Sciatic nerve (tissue), 2 donors: ENCODE measurements at places on chromosomes 7 and 10.
A peak's percentile ranks its signal among the peaks of the same experiment; 100 is the strongest.

DNA sequence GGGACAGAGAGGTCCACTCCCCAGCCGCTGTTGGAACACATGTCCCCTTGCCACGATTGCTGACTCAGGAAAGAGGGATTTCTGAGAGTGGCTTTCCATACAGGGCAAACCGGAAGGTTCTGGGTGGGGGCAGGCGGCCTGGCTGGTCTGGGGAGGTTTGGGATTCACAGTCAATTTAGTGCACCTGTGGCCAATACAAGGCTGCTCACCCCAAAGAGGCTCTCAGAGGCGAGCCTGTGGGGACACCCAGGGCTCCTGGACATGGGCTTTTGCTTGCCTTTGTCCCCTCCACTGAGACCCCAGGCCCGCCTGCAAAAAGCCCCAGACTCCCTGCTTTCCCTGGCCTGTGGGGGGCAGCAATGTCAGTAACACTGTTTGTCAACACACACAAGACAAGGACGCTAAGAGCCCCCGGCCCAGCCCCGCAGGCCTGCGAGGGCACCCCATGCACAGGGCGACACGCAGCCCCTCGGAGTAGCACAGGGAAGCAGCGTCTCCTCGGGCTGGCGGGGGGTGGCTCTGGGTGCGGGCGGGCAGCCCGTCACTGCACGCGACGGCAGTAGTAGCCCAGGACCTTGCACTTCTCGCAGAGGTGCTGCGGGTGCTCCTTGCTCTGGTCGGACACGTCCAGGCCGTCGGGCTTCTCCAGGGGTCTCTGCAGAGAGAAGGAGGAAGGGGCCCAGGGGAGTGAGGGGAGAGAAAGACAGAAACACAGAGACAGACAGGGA lies 38.7 kb downstream of the PPIF start:
- DNase-seq = peak; percentile 53

DNA sequence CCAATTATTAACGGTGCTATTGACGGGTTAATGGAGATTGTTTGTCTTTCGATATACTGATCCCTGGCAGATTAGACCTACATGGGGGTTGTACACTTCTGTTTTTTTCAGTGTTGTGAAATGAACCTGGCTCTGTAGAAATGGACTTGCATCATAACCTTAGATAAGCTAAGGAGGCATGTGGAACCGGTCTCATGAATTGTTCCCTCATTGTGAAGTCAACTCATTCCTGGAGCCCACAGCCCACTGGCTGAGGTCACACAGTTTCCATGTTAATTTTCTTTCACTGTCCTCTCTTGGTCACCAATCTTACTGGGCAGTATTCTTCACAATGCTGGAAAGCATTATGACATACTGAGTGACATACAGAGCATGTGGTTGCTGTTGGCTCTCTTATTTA lies 202.8 kb downstream of the BMPER start:
- no peak for DNase-seq

DNA sequence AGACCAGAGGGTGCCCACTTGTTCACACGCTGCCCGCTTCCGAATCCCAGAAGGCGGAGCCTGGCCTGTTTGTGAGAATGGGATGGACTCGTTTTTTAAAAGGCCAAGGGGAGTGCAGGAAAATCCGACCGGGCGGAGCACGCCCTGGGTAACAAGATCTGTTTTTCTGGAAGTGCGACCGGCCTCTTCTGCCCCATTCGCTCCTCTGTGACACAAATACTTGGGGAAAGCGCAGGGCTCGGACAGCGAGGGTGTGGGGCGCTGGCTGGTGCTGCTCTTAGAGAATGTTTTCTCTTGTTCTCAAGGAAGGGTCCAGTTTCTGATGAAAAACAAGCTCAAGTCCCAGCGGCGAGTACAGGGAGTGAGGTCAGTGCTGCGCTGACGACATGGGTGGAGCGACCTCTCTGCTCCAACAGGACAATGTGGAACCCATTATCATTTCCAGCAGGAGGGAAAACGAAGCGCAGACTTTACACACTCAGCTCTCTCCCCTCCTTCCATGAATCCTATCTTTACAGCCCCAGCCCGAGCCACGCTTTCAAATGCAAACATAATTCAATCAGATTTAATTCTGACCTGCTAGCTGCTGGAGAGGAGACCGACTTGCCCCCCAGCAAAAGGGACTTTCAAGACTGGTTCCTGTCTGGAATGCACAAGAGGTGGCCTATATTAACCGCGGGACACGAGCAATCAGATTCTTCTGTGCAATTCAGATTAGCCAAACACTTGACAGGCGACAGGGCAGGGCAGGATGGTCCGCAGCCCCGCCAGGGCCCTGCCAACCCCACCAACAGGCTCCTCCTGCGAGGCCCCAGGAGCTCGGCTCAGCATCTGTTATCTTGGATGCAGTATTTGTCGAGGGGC lies 1.1 kb downstream of the RADIL start:
- peak; percentile 81 for DNase-seq

GRCh38 chr7:19783541-19783940 lies 10.1 kb upstream of the TMEM196 start:
- no peak for DNase-seq

- DNase-seq = no peak
These were observed 272.8 kb upstream of the IMMP2L start for GRCh38 chr7:111835066-111835465.

- no peak for DNase-seq
These were observed 161.4 kb downstream of the CCDC3 start for GRCh38 chr10:12839941-12840611.

DNA sequence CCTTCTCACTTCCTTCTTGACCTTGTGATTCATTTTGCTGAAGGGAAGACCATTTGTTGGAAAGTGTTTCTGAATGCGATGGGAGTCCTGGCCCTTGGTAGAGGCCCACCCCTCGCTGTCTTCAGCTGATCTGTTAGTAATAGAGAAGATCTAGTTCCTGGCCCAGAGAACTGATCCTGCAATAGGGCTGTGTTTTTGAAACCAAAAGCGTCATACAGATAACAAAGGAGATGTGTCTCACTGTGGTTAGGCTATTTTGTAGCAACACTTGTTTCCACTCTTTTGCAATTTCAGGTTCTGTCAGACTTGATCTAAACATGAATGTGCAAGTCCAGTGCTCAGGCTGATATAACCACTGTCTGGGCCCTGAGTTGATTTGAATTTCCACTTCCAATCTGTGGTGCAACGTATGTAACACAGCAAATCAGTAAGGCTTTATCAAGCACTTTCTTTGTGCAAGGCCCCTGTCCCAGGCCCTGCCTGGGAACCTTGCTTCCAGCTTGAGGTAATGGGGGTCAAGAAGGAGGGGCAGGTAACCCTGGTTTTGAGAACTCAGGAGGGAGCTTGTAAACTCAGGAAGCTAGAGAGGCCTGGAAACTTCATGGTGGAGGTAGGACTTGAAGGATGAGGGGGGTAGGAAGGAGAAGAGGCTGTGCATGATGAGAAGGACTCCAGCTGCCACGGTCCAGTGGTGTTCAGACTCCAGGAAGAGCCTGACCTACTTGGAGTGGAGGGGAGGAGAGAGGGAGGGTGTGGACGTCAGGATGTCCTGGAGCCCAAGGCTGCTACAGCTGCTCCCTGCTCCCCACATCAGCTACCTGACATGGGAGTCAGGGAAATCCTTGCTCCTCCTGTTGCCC lies 42.2 kb upstream of the SRGN start:
- no peak for DNase-seq

DNA sequence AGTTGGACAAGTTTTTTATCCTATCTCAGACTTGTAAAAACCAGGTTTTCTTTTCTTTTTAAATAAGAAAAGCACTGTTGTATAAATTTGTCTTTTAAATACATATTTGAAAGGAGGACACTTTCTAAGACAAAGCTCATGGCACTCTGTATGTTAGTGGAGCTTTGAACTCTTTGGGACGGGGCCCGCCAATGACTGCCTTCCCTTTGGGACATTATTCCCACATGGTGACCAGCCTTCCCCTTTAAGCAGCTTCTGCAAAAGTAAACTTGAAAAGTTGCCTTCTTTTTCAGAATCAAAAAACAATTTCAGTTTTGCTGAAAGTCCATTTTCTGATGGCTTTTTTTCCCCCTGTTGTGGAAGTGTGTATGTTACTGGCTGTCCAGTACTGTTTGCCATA lies 1.8 kb downstream of the CUX1 start:
- no peak for DNase-seq

- DNase-seq = no peak
These were observed 154.3 kb downstream of the GNAT3 start for GRCh38 chr7:80357530-80357929.

DNA sequence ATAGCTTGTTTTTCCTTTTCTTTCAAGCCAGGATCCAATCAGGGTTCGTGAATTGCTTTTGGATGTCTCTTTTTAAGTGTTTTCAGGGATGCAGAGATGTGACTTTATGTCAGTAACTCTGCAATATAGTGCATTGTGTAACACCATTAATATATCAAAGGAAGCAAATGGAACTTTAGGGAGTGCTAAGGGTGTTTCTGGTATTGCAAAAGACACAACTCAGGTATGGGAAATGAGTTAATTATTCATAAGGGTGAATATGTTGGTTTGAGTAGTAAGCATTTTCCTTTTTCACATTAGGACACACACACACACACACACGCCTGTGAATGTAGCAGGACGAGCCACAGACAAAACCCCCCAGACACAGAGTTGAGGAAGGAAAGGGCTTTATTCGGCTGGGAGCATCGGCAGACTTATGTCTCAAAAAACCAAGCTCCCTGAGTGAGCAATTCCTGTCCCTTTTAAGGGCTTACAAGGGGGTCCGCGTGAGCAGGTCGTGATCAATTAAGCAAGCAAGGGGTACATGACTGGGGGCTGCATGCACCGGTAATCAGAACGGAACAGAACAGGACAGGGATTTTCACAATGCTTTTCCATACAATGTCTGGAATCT lies 31.8 kb upstream of the GSDME start:
- DNase-seq = no peak

DNA sequence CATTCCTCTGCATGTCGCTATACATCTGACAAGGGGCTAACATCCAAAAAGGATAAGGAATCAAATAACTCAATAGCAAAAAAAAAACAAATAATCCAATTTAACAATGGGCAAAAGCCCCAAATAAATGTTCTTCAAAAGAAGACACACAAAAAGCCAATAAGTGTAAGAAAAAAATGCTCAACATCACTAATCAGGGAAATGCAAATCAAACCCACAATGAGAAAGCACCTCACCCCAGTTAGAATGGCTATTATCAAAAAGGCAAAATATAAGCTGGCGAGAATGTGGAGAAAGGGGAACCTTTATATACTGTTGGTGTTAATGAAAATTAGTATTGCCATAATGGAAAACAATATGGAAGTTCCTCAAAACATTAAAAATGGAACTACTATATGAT lies 14.3 kb downstream of the ARHGAP12 start:
- no peak for DNase-seq

GRCh38 chr10:69712342-69712741 lies 82.3 kb downstream of the FAM241B start:
- no peak for DNase-seq

DNA sequence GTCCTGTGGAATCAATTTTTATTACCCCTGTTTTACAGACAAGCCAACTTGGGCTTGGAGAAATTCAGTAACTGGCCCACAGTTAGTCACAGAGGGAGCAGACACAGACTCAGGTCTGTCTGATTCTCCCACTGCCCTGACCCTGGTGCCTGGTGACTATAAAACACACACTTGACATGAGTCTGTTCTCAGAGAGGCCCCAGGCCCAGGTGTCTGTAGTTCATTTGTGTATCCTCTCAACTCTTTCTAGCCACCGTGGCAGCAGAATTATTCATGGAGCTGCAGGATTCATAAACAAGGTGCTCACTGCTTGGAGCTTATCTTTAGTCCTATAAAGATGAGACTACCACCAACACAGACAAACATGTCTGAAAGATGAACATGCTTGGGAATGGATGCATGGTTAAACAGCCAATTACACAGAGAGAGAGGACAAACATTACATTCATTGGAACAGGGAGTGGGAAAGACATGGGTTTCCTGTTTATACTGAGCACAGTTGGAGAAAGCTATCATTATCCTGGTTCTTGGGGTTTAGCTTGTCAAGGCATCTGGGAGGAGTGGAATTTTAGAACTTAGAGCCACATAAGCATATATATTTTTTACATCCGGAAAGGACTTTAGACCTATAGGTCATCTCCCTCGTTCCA lies 79.1 kb upstream of the PDCD4 start:
- DNase-seq = no peak

DNA sequence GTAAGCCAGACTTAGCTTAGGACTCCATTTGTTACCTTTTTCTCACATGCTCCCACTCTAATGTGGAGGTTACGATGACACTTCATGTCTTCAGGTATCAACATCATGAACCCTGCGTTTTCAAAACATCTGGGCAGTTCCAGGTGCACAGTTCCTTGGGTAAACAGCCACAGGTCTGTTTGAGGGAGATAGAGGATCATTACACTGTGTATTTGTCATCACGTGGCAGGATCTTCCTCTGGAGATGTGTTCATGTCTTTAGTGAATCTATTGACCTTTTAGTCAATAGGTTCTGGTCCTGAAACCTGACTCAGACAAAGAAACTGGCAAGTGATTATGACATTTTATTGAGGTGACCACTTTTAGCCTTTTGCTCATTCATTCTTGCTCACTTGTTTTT lies 145.5 kb downstream of the ANKRD7 start:
- DNase-seq = no peak

DNA sequence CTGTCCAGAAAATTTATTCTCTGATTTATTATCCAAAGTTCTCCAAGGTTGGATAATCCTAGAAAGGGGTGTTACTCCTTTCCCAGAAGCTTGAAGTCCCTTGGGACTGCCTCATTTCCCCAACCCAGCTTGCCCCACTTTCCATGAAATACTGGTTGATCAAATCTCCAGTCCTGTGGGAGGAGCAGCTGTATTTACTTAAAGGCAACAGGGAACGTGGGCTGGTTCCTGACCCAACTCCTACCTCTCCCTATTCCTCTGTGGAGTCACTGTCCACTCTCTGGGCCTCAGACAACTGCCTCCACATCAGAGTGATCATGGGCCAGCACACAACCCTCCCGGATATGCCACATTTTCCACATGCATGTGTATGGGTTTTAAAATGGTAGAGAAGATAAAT lies 166.2 kb upstream of the PRR15 start:
- DNase-seq = no peak

GRCh38 chr7:106775552-106775936 lies 89.5 kb upstream of the PIK3CG start:
- DNase-seq = no peak

- DNase-seq = no peak
These were observed 11.6 kb downstream of the COL28A1 start for GRCh38 chr7:7524121-7524520.

- no peak for DNase-seq
These were observed 290.2 kb upstream of the SP4 start for GRCh38 chr7:21137640-21138039.

DNA sequence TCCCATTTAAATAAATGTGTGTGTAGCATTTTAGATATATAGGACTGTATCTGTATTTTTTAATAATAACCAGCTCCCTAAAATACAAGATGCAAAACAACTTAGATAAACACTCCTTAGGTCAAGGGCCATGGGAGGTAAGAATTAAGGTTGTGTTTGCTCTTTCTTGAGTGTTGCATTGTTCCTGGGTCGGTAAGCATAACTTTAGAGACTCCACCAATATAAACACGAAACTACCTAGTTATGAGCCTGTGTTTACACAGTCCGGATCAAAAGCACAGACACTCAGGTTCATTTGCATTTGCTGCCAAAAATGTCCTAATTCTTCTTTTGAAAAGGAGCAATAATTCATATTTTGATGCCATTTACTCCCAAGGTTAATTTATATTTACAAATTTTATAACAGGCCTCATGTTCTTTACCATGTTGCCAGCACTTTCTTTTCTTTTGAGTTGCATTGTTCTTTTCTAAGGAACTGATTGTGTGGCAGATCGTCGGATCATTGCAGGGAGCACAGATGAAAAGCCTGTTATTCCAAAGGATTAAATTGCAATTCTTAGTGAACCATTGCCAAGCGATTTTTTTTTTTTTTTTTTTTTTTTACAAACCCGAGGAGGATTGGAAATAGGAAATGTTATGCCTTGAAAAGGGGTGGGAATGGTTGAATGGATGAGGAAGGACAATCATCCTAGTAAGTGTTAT lies 45.8 kb upstream of the GLCCI1 start:
- no peak for DNase-seq
